ENCODE measurements at places on chromosomes 6 and 20. TPM values are rescaled to one million over a fixed set of nuclear protein-coding genes. Genes with fewer than 3 reads are reported as not detected.

GRCh38 chr6:39357998-39358686, 35.6 kb upstream of the KCNK16 start:
- peak; percentile 32 for DNase-seq

DNA sequence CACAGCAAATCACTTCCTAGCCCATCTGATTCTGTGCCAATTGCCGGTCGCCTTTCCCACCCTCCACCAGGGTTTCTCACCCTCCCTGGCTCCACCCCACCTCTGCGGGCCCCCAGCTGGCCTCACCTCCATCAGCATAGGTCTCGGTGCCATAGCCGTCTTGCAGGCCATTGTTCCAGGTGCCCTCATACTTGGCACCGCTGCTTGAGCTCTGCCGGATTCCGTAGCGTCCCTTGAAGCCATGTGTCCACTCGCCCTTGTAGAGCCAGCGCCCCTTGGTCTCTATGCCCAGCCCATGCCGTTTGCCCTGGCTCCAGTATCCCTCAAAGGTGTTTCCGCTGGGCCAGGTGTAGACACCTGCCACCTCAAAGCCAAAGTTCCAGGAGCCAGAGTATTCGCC, 787 bp downstream of the JPH2 start:
- DNase-seq, result no peak

The ZC3H12D gene
- 0.06 TPM for total RNA-seq

The MEP1A gene
- not detected for total RNA-seq

GRCh38 chr6:22146931-22147701, 149.7 kb downstream of the PRL start:
- peak; percentile 55 for DNase-seq

- DNase-seq, result no peak
These were observed 1.4 kb upstream of the PTPRT start for GRCh38 chr20:43191143-43191542.

- no peak for DNase-seq
These were observed 48.2 kb downstream of the AGPAT4 start for GRCh38 chr6:161225681-161226008.

The NHLRC1 gene
- total RNA-seq, result 1.5 TPM

DNA sequence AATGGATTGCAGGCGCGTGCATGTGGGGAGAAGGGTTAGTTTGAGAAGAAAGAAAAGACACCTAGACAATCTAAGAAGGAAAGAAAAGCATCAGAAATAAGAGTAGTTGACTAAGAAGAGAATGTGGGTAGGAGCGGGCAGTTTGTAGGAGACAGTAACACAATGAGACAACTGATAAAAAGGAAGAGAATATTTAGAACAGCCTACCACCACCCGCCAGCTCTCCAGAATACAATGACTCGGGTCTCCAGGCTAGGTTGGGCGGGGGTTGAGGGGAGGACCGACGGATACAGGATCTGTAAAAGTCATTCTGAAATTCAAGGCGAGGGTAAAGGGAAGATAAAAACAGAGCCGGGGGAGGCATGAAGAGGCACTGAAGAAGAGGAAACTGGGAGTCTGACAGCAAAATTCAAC, 712 bp downstream of the ABHD16A start:
- DNase-seq, result no peak

DNA sequence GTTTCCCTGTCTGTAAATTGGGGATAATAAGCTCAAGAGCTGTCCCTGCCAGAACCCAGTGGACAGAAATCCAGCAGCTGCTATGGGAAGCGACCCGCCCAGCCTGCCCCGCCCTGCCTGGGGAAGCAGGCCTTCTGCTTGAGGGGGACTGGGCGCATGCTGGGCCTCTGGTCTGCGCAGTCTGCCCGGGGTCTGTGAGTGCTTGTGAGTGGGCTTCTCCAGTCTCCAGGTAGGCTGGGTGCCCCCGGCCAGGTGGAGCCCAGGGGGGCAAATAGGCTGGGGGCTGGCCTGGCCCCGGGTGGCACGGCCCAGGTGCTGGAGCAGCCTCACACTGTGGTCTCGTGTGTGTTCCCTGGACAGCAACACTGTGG, 648 bp upstream of the RBBP8NL start:
- no peak for DNase-seq

The WFDC8 gene
- not detected for total RNA-seq

The GLP1R gene
- not detected for total RNA-seq

- DNase-seq, result no peak
These were observed 577.9 kb downstream of the TFAP2B start for GRCh38 chr6:51396583-51396982.

GRCh38 chr20:46746956-46747526, 37.6 kb downstream of the SLC2A10 start:
- peak; percentile 36 for DNase-seq

DNA sequence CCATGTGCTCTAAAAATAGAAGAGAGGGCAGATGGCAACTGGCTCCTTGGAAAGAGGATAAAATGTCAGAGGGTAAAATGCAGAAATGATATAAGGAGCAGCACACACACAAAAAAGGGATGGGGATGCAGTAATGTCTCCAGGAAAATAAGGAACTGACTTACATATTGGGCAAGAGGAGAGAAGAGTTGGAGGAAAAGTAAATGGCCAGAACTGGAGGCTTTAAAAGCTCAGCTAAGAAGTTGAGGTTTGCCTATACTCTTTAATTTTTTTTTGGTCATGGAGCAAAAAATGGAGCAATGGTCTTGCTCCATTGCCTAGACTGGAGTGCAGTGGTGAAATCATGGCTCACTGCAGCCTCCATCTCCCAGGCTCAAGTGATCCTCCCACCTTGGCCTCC, 93.7 kb downstream of the SULF2 start:
- peak; percentile 35 for DNase-seq

The HS3ST5 gene
- total RNA-seq, result not detected

DNA sequence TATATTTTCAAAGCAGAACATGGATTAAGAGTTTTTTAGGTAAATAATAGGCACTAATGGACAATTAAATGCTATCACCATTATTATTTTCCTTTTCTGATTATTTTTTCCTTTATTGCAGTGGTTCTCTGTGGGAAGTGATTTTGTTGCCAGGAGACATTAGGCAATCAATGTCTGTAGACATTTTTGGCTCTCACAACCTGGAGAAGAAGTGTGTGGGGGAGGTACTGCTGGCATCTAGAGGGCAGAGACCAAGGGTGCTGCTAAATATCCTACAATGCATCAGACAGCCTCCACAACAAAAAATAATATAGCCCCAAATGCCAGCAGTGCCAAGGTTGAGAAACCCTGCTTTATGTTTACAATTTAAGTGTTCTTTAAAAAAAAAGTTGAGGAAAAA, 8.3 kb downstream of the IFNGR1 start:
- no peak for DNase-seq
